Foreskin melanocyte (primary cell): ENCODE measurements at places on chromosomes 7 and 10.

- no peak for DNase-seq
These were observed 571.3 kb downstream of the GLRX3 start for GRCh38 chr10:130707389-130707979.

- DNase-seq = no peak
These were observed 29.9 kb downstream of the LRRC20 start for GRCh38 chr10:70352401-70353097.

DNA sequence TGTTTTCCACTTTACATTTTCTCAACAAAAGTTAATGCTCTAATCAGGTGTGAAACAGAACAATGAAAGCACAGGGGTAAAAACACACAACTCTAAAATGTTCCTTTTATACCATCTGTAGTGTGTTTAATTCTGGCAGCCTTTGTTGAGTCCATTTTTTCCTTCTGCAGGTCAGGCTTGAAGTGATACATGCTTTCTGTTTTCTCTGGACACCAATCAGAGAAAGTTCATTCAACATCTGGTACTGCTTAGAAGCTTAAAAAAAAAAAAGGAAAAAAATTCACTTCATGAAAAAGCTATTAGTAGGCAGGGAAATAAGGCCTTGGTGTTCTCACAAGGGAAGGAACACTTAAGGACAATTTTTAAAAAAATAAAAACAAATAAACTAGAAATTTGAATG, 231.3 kb upstream of the RHOBTB1 start:
- DNase-seq = no peak

- no peak for DNase-seq
These were observed 958 bp upstream of the ESYT2 start for GRCh38 chr7:158830211-158830723.

DNA sequence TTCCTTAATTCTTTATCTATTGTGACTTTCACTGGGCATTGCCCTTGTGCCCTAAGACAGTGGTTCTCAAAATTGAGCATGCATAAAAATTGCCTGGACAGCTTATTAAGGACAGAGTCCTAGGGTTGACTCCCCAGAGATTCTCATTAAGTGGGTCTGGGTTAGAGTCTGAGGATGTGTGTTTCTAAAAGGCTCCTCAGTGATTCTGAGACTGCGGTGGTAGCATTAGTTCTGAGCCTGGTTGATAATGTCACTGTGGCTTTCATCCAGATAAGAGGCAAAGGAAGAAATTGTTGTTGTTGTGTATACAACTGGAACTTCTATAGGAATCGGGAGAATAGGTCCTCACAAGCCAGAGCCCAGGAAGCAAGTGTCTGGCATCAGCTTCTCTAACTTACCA, 1.3 kb downstream of the IFIT2 start:
- DNase-seq = no peak

- peak; percentile 95 for DNase-seq
These were observed 140.4 kb upstream of the NAMPT start for GRCh38 chr7:106425017-106425719.

- DNase-seq = no peak
These were observed 170.4 kb downstream of the BMPER start for GRCh38 chr7:34075523-34076370.

GRCh38 chr7:74012842-74013249, 15.1 kb upstream of the ELN start:
- DNase-seq = no peak

DNA sequence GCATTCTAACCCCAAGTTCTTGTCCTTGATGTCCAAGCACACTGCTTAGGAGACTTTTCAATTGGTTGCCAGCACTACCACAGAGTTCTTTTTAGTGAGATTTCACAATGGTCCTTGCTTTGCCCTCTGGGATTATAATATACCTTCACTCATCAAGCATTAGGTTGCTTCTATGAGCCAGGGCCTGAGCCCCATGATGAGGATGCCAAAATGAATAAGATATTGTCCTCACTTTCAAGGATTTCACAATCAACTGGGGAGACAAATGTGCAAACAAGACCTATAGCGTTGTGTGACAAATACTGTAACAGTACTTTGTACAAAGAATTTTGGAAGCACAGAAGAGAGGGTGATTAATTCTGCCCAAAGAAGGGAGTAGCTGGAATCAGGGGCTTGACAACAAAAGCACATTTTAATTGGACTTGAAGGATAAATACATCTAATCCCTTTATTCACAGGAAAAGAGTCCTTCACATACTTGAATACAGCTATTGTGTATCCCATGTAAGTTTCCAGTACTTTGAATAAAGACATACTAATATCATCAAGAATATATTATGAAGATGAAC, 263.6 kb upstream of the LRRN3 start:
- peak; percentile 29 for DNase-seq
